EL (cell line): ENCODE measurements at places on chromosomes 5 and 9.

GRCh38 chr5:53422539-53422938 is 57.9 kb upstream of the FST start:
- peak; percentile 59 for DNase-seq

DNA sequence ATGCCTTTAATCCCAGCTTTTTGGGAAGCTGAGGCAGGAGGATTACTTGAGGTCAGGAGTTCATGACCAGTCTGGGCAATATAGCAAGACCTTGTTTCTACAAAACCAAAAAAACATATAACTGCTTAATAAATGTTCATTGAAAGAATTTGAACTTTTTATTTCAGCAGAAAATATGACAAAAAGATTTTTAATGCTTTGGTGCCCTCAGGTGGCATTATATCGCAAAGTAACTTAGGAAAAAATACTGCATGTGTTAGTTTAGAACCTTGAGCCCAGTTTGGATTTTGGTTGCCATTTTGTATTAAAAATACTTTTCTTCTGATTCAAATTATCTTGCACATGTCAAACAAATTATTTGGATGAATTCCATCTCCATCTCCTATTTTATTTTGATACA is 103.2 kb downstream of the GPBP1 start:
- DNase-seq: peak; percentile 41

- no peak for DNase-seq
Measured at GRCh38 chr5:10374046-10375022, 20.8 kb downstream of the MARCHF6 start.

DNA sequence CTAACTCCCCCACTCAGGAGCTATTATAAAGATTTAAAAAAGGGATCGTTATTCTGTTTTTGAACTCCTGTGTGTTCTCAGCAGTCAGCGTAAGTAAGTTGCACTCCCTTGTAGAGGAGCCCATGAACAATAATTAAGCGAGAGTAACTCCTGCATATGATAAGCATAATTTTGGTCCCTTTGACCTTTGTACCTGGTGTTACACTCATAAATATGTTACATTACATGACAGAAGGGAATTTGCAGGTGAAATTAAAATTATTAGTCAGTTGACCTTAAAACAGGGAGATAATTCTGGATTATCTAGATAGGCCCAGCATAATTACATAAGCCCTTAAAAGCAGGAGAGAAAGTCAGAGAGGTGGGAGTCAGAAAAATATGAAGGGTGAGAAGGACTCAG is 197.3 kb downstream of the KCTD16 start:
- no peak for DNase-seq

GRCh38 chr5:173320259-173320658 is 8.0 kb downstream of the STC2 start:
- no peak for DNase-seq
